Activated effector memory CD4-positive, alpha-beta T cell treated with anti-CD3 and anti-CD28 coated beads, Interleukin-2, amount 50 U/mL, for 16 hours (primary cell): ENCODE measurements at places on chromosomes 2 and 18.

DNA sequence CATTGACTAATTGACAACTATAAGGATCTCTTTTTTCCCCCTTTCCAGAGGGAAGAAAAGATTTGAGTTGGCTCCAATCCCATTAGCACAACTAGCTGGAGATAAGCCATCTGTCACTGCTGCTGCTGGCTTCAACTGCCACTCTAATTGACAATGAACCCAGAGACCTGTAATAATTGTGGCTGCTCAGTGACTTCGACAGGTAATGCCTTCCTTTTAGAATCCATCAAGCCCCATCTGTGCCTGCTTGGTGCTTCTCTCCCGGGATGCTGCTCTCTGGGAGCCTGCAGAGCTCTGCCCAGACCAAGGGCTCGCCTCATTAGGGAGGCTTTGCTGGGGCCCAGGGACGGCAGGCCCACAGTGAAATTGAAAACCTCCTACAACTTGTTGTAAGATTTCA, 376.7 kb upstream of the SOX11 start:
- no peak for DNase-seq

- DNase-seq = no peak
Measured at GRCh38 chr2:9990736-9991135, 39.2 kb downstream of the GRHL1 start.

DNA sequence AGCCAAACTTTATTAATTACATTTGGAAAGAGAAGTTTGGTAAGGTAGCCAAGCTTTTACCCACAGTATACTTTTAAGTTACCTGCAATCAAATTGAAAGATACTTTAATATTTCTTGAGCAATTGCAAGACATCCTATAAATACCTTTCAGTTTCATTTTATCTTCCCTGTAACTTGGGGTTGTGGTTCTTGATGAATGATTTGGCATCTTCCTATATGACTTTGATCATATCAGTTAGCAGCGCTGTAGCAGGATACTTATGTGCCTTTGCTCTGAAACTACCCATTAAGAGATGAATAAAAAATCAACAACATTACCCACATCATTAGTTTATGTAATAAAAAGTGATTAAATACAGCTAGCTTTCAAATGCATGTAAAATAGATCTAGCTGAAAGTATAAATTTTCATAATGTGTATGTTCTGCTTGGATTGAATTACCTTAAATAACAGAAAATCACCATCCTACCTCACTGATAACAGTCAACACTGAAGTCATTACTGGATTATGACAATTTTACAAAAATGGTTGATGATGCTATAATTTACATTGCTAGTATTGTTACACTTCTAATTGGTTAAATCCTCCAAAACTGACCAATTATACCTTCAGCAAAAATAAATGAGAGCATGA, 50.4 kb downstream of the MMADHC start:
- no peak for DNase-seq

- no peak for DNase-seq
Measured at GRCh38 chr18:57921708-57922107, 118.6 kb upstream of the ATP8B1 start.

DNA sequence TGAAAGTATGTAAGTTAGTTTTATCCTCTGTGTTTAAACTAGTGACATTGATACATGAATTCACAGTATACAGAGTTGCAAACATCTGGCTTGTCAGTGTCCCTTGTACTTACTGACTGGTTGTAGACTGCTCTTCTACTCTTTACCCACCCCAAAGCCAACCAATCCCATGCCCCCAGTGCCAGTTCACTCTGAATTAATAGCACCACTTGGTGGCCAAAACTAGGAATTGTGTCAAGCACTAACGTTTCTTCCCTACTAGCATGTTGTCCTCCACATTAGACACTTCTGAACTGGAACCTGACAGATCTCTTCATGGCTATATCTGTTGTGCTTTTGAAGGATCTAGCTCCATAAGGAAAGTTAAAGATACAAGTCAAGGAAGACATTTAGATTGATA, 27.2 kb upstream of the OTX1 start:
- DNase-seq = no peak

- peak; percentile 62 for DNase-seq
Measured at GRCh38 chr18:46167971-46168370, 63.8 kb downstream of the HAUS1 start.

DNA sequence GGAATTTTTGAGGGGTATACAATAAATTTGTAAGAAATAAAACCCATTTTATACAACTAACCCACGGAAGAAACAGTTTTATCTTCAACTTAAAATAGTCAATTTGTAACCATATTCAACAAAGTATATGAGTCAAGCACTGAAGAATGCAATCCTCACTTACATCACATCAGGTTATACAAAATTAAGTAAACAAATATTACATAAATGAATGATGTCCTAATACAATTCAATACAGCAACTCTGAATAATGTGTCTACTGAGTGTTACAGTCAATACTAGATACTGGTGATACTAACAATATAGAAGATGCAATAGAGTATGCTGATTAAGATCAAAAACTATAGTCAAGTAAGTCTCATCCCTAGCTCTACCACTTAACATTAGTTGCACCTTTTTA, 58.6 kb downstream of the FANCL start:
- DNase-seq = no peak

DNA sequence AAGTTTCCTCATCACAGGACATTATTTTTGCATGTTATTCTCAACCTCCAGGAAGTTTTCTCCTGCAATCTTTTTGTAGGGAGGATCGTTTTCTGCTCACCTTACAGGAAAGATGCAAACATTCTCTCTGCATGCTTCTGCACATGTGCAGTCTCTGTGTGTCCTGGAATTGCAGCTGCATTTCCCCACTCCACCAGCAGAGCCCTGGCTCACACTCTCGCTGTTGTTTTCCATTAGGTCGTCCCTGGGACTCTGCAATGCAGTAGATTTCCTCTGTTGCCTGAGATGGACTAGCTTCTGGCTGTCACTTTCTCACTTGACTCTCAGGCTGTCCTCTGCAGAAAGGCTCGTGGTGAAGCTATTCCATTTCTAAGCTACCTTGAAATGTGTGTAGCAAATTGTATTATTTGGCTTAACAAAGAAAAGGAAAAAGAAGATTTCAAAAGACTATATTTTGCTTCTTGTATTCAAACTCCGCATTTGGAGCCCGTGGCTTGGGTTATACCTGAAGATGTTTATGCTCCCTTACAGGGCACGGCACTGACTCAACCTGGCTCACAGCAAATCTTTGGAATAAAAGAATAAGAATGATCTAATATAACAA, 346.7 kb downstream of the RAD51AP2 start:
- no peak for DNase-seq

GRCh38 chr2:190545093-190545492, 10.6 kb upstream of the NEMP2 start:
- no peak for DNase-seq
